ENCODE measurements at places on chromosomes 3 and 15. TPM values are rescaled to one million over a fixed set of nuclear protein-coding genes. Genes with fewer than 3 reads are reported as not detected.

DNA sequence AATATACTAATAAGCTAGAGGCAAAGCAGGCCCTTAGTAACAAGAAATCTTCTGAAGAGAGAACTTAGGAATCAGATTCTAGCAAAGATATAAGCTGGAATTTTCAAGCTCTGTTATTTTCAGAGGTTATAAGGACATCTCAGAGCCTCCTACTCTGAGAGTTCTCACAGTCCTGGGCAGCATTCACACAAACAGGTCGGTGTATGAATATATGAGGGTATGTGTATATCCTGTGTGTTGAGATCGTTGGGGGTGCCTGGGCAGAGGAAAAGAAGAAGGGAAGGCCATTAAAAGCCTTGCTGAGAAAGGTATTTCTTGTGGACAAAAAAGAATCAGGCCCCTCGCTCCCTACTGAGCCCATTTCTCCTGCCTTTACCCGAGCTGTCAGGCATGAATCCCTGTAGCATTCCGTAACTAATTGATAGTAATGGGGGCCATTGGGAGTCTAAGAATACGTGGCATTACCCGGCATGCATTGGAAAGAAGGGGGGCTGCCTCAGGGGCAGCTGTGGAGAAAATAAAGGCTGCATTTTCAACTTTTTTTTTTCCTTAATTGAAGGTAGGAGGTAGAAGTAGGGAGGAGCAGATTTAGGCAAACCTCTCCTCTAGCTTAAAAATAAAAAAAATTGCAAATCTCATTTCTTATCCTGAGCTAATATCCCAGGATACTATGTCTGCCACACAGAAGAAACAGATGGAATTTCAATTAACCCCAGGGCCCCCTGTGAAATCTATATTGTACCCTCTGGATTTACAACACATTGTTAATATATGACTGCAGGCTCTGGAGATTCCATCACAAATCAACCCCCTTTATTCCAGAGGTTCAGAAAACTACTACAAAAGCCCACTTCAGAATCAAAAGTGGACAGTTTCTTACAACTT, 103.8 kb downstream of the GTPBP8 start:
- no peak for DNase-seq

The ADAMTS9 gene
- not detected for polyA plus RNA-seq

DNA sequence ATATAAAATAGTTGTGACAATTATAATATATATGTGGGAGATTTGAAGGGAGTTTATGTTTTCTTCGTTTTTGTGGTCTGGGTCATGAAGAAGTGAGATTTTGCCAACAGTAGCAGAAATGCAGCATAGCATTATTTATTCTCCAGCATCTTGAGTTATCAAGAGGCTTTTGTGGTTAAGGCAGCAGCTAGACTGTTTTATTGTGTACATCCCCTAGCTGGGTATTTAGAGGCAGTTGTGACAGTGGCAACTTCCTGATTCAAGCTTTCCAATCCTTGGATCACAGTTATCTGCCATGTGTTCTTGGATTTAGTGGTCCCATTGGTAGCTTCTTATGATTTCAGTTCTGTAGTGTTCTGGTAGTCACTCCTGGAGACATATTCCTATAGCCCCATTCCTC, 29.0 kb downstream of the ARIH1 start:
- DNase-seq: no peak

The SRP14 gene
- polyA plus RNA-seq: 800 TPM

DNA sequence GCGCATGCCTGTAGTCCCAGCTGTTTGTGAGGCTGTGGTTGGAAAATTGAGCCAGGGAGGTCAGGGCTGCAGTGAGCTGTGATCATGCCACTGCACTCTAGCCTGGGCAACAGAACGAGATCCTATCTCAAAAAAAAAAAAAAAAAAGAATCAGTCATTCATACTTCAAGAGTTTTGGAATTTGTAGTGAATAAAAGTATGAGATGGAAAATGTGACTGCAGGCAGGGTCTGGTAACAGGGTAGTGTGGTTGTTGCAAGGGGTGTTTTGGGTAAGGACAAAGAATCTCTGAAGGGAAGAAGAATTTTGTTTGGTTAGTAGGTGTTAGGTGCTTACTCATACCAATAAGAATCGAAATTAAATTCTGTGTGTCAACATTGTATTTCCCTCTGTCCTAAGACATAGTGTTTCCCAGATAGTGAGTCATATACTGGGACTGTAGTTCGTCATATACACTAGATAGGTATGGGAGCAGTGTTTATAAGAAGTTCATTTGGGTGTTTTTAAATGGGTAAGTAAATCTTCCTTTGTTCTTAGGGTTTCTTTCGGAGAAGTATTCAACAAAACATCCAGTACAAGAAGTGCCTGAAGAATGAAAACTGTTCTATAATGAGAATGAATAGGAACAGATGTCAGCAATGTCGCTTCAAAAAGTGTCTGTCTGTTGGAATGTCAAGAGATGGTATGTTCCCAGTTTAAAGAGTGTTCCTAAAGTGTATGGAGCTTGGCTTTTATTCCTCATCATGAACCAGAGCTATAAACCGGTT, 14.2 kb downstream of the NR1D2 start:
- no peak for DNase-seq

DNA sequence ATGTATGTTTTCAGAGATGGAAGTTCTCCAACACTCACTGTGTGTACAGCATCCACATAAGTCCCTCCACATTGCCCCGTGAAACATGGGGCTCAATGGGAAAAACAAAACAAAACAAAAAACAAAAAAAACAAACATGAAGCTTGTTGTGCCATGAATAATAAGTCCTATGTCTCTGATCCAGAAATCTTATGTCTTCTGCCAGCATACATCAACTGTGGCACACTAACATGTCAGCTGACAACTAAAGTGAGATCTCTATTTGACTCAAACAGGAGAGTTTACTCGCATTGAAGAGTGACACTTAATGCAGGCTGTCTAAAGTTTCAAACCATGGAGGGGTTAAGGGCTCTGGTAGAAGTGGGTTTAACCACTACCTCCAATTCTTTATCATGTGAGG, 180.2 kb upstream of the ROBO1 start:
- DNase-seq: no peak

DNA sequence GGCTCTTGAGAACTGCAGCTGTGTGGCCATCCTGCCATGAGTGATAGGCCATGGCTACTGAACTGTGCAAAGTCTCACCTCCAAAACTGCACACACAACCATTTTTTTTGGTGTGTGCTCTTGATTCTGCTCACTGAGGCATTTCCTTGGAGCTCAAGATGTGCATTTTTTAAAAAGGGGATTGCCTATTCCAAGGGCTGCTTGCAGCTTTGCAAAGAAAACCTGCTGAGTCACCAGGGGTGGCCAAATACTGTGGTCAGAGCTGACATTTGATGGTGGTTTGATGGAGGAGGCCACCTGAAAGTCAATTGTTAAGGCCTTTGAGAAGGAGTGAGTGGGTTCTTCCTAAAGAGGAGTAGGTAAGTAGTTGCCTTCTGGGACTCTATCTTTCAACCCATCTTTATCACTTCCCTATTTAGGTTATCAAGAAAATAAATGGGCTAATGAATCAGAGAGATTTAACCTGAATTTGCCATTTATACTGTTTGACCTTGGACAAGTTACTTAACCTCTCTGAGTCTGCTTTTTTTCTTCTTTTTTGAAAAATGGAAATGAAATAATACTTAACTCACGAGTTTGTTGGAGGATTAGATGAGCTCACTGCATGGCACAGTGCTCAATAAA, 87.9 kb downstream of the CHST2 start:
- no peak for DNase-seq

The ADAMTSL3 gene
- polyA plus RNA-seq: not detected

DNA sequence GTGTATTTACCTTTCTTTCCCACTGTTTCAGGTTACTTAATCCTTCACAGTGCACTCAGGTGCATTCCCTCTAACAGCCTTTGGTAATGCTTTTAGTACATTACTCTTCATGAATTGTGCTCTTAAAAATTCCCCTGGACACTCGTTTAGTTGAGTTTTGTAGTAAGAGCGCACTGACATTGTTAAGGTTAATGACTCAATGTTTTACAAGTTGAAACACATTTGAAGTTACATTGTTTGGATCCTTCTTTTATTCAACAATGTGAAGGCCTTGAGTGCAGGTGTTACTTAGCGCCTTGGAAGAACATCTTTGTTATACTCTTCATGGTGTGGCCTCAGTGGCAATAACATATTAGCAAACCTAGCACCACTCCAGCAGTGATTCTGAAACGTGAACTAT, 739.6 kb downstream of the NAALADL2 start:
- DNase-seq: no peak

The NEO1 gene
- 0.67 TPM for polyA plus RNA-seq

DNA sequence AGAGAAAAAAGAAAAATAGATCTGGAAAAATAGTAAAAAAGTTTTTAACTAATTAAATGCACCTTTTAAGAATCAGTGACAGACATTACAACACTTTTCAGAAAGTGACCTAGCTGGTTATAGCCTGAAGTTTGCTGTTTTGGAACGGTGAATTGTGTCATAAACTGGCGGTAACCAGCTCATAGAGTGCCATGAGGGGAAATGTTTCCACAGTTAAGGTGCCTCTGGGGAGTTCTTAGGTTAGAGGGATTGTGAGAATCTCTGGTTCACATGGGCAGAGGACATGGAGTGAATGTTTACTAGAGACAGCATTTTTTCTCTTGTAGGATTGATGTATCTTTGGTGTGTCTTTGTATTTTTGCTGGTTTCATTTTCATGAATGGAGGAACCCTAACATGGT, 2.8 kb downstream of the TBC1D23 start:
- no peak for DNase-seq
